ENCODE measurements at places on chromosomes 11 and 22.

GRCh38 chr11:97224396-97224795, 834.6 kb downstream of the JRKL start:
- DNase-seq, result no peak

GRCh38 chr11:1303973-1304372, 5.5 kb downstream of the TOLLIP start:
- no peak for DNase-seq

- no peak for DNase-seq
Measured at GRCh38 chr11:69703768-69704507, at the start of gene FGF19. Gene FGF19, minus strand, starts transcription at chr11:69704022. Its CDS starts 146 bp downstream, at chr11:69703876.

GRCh38 chr11:20729597-20730105, 60.3 kb downstream of the NELL1 start:
- DNase-seq, result no peak

DNA sequence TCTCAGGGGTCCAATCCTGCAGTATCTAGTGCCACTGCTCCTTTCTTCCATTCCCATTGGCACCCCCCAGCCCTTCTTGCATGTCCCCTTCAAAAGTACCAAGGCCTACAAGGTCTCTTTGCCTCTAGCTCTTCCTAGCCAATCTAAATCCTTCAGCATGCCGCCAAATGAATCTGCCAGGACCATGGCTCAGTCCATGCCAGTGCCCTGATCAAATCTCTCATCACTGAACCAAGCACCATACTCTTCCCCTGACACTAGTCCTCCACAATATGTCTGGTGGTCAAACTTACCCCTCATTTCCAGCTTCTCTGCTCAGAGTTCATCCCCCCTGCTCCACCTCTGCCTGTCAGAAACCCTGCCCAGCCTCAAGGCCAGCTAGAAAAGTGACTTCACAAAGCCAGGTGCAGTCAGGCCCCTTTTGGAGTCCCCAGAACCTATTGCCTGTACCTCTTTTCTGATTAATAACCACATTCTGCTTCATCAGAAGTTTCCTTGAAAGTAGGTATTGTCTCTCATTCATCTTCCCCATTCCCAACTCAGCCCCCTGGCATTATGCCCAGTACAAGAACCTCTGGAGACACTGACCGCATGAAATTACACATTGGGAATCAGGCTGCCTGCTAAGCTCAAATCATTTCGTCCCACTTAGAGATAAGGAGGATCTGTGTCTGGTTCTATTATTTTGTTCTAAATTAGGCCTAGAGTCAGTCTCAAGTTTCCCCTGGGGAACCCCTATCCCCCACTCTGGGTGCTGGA, 11.4 kb downstream of the FEN1 start:
- no peak for DNase-seq
